SW 1271 (cell line): ENCODE measurements at places on chromosomes 16 and 17.

DNA sequence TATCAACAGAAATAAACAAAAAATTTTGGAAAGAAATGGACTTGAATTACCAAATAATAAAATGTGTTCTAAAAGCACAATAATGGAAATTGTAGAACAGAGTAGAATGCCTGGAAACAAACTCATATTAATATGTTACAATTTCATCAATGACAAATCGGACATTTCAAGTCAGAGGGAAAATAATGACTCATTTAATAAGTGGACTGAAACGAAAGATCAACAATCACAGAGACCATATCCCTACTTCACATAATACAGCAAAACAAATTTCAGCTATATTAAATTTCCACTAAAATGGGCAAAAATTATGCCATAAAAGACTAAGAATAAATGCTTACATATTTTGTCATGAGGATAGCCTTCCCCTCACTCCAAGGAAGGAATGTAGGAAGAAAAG is 25.7 kb downstream of the CDYL2 start:
- DNase-seq = no peak

DNA sequence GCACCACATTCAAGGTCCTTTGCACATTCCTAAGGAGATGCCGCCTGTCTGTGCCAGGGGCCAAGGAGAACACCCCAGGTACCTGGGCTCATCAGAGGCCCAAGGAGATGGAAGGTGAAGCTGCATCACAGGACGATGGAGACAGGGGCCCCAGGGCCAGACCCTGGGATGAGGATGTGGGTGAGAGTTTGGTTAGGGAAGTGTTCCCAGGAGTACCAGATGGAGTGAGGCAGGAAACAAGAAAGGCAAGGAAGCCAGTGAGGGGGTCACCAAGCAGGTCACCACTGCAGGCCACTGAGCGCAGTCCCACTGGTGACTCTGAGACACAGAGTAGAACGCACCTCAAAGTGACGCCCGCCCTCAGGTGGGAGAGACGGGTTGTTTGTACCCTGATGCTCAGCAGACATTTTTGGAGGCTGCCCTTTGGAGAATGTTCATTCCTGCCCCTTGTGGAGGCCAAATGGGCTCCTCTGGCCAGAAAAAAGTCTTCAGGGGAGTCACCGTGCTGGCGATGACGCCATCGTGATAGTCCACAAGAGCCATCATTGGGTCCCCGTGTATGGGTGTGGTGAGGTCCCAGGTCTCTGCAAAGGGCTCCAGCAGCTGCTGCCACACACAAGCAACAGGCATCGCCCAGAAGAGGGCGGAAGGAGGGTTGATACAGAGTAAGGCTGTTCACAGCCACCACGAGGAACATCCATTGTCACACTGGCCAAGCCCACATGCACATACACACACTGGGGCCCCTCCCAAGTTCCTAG is 57.5 kb downstream of the BEAN1 start:
- DNase-seq = no peak

- no peak for DNase-seq
Observed at GRCh38 chr17:31527606-31528005, 136.1 kb downstream of the RAB11FIP4 start.

DNA sequence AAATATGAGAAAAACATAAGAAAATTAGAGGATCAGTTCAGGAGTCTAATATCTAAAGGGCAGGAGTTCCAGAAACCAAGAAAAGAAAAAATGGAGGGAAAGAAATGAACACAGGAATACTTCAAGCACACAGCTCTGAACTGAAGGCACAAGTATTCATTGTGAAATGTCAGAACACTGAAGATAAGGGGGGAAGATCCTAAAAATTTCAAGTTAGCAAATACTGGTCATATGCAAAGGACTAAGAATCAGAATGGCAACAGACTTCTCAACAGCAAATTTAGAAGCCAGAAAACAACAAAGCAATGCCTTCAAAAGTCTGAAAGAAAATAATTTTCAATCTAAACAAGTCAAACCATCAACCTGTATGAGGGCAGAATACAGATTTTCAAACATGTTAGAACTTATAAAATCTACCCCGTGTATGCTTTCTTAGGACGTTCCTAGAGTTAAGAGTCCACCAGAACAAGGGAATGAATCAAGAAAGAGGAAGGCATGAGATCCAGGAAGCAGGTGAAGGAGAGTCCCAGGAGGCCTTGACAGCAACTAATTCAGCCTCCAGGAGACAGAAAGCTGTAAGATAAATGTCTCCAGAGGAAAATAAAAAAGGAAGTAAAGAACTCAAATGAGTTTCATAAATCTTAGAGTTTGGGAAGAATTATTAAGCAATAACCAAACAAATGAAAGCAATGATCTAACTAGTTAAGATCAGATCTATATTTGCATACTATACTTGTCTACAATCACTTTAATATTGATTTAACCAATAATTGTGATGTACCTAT is 2.8 kb downstream of the BRD7 start:
- no peak for DNase-seq

DNA sequence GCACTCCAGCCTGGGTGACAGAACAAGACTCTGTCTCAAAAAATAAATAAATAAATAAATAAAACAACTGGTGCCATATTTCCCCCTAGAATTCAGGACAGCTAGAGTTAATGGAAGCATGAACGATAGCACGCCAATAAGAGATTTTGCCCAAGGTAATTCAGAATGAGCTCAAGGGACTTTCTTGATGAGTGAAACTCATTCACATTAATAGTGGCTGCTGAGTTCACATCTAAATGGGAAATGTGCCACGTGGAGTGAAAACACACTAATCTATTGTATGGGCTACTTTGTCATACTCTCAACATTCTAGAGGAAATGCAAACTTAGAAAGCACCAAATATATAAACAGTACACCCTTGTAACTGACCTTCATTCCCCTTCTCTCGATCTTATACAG is 47.4 kb upstream of the PSMD7 start:
- DNase-seq = no peak
